ENCODE measurements at places on chromosomes 1 and 21.

GRCh38 chr1:210076620-210077019 lies 138.6 kb downstream of the SYT14 start:
- DNase-seq = no peak

- no peak for DNase-seq
Measured at GRCh38 chr1:11483581-11484320, 4.8 kb downstream of the DISP3 start.

GRCh38 chr1:178025613-178026356 lies 55.9 kb upstream of the SEC16B start:
- no peak for DNase-seq

DNA sequence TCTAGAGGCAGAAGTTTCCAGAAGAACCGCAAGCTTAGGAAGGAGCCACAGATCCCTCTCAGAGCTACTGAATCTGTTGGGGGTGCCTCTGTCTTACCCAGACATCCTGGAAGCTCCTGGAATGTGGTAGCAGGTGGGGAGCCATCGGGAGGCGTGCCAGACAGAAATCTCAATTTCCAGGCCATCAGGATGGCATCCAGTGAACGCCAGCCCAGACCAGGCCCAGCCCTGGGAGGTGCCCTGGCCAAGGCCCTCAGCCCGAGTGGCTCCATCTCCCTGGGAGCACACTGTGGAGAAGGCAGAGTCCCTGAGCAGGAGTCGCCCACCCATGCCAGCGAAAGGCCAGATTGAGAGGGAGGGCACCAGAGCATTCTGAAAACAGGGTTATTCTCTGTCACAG lies 2.5 kb downstream of the ABCA4 start:
- DNase-seq = no peak

DNA sequence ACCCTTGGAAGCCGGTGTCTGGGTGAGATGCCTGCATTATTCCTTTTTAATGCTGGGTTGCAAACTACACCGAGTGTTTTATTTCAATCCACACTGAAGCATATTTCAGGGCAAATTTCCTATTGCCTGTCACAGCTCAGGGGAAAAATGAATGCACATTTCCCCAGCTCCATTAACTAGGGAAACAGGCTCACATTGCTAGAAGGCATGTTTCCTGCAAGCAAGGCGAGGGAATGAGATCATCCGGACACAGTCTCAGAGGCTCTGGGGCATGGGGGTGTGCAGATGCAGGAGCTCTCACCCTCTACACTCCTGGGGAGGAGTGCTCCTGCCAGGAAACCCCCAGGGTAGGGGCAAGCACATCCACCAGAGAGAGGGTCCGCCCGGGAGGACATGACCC lies 24.6 kb downstream of the SYT2 start:
- no peak for DNase-seq

- no peak for DNase-seq
Measured at GRCh38 chr1:154881820-154882535, 11.9 kb upstream of the KCNN3 start.

DNA sequence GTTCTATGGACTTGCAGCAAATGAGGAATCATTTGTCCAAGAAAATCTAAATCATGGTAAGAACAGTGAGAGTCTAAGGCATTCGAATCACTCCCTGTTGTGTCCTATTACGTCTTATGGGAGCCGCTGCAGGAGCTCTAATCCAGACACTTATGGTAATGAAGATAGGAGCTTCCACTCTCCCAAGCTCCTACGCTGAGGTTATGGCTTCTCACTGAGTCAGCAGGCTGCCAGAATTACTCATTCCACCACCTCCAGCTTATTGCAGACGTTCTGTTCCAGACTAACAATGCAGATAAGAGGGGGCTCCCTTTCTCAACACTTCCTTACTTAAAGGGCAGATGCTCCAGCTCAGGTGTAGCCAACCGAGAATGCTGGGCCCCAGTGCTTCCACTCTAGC lies 212.6 kb downstream of the GREM2 start:
- DNase-seq = no peak

DNA sequence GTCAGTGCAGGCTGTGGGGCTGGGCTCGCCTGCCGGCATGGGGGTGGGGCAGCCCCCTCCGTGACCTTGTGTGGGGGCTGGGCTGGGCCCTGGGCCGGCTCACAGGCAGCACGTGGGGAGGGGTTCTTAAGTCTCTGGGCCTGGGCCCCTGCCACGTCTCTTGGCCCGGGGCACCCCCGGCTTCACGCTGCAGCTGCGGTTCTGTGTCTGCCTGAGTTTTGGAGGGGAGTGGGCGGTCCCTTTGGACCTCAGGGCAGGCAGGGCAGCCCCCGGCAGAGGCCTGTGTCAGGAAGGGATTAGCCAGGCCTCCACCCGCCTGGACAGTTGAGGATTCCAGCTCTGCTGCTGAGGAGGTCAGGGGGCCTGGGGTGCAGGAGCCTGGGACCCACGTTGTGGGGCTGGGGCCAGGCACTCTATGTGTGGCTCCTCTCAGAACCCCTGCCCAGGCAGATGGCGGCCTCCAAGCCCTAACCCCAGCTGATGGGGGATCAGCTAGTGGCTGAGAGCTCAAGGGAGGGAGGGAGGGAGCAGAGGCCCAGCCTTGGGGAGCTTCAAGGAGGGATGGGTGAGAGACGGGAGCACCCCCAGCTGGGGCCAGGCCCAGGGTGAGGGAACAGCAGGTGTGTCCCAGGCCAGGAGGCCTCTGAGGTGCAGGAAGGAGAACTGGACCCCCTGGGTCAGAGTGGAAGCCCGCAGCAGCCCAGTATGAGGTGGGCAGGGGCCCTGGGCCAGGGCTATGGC lies 1.8 kb upstream of the PLCH2 start:
- no peak for DNase-seq

GRCh38 chr1:160981584-160982411 lies 27.2 kb upstream of the ITLN2 start:
- DNase-seq = no peak

DNA sequence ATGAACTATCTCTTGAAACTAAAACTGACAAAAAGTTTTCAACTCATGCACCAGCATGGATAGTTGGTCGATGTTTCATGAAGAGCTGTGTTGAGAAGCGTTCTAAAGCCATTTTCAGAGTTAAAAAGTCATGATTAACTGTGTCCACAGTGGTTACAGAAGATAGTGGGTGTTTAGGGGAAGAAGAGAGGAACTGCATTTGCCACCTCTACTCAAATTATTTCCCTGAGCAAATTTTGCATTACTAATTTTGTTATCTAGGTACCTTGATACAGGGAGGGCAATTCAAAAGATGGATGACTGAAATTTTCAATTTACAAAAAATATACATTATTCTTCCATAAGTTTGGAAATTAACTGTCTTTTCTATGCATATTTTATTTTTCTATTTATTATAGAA lies 15.5 kb downstream of the SAMSN1 start:
- DNase-seq = no peak

DNA sequence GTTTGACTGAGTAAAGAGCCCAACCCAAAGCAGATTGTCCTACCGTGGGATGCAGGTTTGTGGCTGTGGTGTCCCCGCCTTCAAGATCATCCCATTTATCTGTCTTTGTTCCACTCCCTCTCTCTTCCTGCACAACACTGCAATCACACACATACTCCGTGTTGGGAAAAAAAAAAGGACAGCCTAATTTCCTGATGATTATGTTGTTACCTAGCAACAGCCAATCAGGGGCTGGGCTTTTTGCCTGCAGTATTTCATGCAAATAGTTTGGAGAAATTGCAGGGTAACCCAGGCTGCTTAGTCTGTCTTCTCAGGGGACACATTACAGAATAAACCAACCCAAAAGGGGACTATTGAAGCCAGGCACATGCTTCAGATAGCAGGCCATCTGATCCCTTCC lies 38.3 kb downstream of the PHC2 start:
- DNase-seq = no peak

- peak; percentile 16 for DNase-seq
Measured at GRCh38 chr1:210726621-210727020, 397.9 kb downstream of the HHAT start.

DNA sequence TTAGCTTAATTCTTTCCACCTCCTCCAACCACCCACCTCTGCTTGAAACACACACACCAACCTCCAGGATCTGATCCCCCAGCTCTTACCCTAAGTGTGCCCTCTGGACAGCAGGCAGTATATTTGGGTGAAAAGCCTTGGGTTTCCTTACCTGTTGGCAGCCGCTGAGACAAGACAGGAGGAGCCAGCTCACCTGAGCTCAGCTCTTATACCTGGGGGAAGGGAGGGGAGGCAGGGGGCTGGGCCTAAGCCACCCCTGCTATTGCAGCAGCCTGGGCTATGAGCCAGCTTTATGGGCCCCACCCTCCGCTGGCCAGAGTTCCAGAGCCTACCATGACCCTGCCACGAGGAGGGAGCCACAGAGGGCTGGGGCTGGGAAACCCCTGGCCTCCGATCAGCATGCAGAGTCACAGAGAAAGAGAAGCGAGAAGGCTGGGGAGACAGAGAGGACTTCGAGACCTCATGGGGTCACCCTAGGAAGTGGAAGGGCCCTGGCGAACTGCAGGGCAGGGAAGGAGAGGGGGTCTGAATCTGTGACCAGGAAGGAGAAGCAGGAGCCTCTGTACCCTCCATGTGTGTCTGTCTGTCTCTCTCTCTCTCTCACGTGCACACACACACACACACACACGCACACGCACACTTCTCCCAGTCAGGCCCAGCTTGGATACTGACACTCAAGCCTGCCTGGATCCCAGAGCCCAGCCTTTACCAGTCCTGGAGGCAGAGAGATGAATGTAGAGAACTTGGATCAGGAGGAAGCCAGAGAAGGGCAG lies at the start of gene S100A14:
Gene S100A14, minus strand, starts transcription at position 182 of the 773 bp plus-strand sequence. CDS start 467 bp downstream, outside the sequence.
- no peak for DNase-seq

DNA sequence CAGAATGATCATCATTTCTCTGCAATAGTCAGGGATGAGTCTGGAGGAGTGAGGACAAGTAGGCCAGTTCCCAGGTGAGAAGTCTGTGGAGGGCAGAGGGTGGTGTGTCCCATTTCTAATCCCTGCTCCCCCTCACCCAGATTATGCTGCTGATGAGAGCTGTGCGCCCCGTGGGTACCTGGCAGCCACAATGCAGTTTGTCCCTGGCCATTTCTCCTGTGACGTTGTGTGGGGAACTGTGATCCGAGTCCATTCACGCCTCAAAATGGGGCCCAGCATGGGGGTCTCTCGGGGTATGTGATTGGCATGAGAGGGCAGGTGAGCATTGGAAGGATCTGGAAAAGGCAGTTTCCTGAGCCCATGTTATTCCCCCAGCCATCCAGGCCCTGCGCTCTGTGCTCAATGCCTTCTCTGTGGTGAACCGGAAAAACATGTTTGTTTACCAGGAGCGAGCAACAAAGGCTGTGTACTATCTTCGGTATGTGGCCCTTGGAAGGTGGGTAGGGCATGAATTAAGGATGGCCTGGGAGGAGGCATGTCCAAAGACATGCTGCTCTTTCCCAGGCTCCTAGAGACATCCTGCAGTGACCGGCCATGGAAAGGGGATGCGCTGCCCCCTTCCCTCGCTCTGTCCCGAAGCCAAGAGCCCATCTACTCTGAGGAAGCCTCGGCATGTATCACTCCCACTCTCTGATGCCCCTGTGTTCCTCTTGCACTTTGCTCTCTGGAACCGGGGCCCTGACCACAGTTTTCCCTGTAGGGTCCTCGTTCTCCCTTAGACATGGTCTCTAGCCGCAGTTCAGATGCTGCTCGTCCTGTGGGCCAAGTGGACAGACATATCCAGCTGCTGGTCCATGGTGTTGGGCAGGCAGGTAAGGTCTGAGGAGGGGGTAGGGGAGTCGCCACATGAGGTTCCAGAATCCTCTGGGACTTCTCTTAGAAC lies 16.4 kb downstream of the HYI start:
- DNase-seq = no peak

DNA sequence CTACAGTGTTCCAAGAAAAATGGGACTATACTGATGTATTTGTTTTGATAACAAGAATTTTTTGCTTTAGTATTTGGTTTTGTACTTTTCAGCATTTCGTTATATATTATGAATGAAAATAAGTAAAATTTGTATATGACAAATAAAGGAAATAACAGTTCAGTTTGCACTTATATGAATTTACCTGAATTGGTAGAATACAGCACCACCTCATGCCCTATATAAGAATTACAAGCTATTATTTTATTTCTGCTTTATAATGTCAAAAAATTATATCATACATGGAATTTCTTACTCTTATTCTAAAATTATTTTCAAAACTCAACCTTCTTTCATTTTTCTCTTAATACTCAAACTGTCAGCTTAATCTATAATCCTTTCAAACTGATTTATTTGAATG lies 14.6 kb downstream of the EFCAB7 start:
- DNase-seq = no peak

- peak; percentile 30 for DNase-seq
Measured at GRCh38 chr1:9615316-9616063, 26.8 kb downstream of the TMEM201 start.

- DNase-seq = no peak
Measured at GRCh38 chr21:43917515-43918384, 52.7 kb downstream of the AGPAT3 start.

- no peak for DNase-seq
Measured at GRCh38 chr1:209218981-209219380, 364.5 kb upstream of the CAMK1G start.

- DNase-seq = no peak
Measured at GRCh38 chr1:247435030-247435758, 19.2 kb downstream of the NLRP3 start.

DNA sequence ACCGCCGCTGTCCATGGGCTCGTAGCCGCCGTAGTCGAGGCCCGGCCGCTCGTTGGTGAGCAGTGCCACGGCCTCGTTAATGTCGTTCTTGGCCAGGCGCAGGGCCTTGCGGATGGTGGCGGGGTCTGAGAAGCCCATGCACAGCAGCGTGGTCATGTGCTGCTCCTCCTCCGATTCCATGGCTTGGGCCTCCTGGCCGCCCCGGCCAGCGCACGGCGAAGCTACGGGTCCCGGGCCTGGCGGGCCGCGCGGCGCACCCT lies 300 bp downstream of the USP24 start:
- no peak for DNase-seq

DNA sequence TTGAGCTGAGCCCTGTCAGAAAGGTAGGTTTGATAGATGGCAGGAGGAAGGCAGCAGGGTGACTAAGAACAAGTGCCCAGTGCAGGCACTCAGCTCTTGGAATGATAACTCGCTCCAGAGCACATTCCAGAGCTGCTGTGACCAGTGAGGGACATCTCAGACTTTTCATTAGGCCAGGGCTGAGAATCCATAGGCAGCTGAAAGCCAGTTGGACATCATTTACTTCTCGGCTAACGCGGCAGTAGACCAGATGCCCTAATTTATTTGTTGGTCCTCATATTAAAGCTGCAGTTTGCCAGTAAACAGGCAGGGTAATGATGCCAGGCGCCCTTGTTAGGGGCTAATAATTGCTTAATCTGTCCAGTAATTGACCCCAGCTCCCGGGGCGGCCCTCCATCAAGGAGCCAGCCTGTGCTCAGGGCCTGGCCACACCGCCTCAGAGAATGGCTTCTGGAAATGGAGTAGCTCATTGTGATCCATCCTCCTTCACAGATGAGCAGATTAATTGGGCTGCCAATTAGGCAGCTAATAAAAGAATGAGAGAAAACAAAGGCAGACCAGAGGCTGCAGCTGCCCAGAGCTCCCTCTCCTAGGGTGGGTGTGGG lies 122.0 kb downstream of the BEND5 start:
- no peak for DNase-seq
